C1 segment of cervical spinal cord (tissue), 14 donors: ENCODE measurements at places on chromosomes 1 and 21.

GRCh38 chr1:206856674-206857464 lies 8.6 kb upstream of the IL20 start:
- no peak for DNase-seq

GRCh38 chr1:152735648-152736047 lies 22.2 kb upstream of the KPRP start:
- DNase-seq, result no peak

DNA sequence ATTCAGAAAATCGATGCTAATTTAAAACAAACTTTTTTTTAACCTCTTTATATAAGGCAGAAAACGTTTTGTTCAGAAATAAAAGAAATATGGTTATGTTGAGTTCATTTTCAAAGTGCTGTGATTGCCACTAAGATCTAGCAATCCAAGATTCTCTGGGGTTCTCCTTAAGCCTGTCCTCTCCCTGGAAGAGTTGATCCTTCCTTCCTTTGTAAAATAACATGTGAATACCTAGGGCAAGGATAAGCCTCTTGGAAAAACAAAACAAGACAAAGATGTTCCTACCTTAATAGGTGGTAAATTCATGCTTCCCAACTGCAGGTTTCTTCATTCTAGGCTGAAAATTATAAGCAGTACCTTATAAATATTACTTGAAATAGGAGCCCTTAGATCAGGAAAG lies 18.0 kb upstream of the FOXD3 start:
- DNase-seq, result no peak

GRCh38 chr1:39182804-39183203 lies 21.7 kb upstream of the MACF1 start:
- DNase-seq, result no peak

DNA sequence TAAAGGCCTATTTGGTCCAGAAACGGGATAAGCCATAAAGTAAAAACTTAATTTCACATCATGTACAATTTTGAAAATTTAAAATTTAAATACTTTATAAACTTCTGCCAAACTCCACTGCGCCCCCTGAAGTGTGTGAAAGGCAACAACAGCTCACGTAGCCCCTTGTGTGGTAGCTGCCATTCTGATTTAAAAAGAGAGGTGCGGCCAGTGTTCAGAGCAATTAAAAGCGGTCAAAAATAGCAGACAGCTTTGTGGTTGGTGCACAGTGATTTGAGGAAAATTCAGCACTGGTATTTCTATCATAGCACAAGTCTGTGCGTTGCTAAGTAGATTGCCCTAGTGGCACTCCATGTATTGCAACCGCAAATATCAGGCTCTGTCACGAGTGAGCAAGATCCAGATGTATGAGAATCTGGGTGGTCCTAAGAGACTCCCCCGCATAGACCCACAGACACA lies 122.5 kb downstream of the ATG4C start:
- no peak for DNase-seq

- DNase-seq, result no peak
Observed at GRCh38 chr1:26950602-26951001, 9.7 kb downstream of the KDF1 start.

- no peak for DNase-seq
Observed at GRCh38 chr1:155038602-155039307, 5.1 kb downstream of the DCST1 start.

- no peak for DNase-seq
Observed at GRCh38 chr1:232932486-232933425, 17.7 kb upstream of the NTPCR start.

DNA sequence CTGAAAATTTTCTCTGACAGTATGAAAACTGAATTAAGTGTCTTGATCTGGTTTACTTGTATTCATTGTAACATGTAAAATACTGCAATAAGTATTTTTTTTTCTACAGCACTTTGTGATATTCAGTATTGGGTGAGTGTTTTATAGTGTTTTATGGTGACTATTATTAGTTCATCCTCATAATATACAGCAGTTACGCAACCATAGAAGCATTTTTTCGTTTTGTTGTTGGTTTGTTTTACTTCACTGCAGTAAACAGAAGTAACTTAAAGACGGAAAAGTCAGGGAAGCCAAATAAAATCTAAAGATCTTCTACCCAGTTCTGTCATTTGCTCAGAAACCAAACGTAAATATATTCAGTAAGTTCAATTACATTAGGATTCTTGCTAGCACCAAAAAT lies 250.0 kb downstream of the TPR start:
- no peak for DNase-seq

- DNase-seq, result no peak
Observed at GRCh38 chr1:114455102-114455785, 55.8 kb downstream of the TRIM33 start.

- DNase-seq, result peak; percentile 21
Observed at GRCh38 chr1:32500387-32501209, 35.7 kb downstream of the ZBTB8B start.

DNA sequence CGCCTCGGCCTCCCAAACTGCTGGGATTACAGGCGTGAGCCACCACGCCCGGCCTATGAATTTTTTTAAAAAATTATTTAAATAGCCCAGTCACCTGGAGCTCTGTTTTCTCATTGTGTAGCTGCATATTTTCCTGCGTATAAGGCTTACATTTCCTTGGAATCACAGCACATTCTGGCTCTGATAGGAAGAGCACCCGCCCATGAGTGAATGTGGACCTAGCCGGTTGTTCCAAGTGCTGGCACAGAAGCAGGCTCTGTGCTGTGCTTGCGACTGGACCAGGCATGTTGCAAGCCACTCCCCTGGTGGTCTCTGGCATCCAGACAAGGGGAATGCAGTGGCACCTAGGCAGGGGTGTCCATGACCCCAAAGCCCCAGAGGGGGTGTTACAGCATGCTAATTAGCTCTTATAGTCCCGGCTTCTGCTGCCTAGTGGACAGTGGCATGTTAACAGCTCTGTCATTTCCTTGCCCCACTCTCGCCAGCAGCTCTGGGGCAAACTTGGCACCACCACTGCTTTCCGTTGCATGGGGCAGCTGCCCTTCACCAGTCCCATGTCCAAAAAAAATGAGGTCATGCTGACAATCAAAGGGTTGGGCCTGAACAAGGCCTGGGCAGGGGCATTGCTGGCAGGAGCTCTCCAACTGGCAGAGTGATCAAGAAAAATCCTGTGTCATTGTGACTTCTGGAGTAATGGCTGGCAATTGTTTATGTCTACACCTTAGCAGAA lies 5.2 kb upstream of the VTCN1 start:
- no peak for DNase-seq

- no peak for DNase-seq
Observed at GRCh38 chr1:15684042-15684461, at the start of gene PLEKHM2. Gene PLEKHM2, plus strand, starts transcription at chr1:15684320. Its CDS starts 239 bp downstream, at chr1:15684559.

DNA sequence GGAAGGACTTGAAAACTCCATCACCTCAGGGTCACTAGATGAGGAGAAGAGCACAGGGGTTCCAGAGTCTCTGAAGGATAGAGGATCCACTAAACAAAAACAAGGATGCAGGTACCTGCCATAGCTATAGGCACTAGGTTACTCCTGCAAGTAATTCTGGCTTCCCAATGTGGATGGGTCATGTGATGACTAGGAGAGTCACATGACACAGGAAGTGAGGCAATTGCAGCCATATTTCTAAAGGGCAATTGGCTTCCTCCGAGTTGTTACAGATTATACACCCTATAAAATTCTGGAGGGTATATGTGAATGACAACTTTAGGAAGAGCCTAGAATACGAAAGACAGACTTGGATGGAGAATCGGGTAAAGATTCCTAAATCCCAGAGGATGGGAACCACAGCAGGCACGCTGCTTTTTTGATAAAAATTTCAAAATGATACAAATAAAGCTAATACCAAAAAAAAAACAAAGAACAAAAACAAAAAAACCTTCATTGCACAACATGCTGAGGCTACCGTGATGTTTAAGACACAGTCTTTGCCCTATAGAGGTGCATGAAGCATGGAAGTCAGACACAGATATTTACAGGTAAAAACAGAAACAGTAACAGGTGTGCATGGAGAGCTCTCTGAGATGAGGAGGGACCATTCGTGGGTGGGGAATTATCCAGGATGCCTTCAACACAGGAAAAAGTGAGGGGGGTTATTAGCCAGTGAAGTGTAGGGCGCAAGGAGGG lies 10.5 kb downstream of the MTX1 start:
- peak; percentile 56 for DNase-seq

DNA sequence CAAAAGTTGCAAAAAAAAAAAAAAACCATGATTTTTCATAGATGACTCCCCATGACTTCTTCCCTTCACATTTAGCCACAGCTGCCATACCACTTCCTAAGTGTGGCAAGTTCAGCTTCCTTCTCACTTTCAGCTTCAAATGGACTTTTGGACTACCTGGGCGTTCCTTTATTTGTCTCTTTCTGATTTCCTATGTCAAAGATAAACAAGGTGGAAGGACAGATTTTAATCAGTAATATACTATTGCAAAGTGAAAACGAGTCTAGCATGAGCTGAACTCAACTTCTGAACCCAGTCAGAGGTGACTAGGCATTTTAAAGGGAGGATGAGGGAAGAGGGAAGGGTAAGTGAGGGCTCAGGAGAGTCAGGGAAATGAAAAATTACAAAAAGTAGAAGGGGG lies 14.4 kb upstream of the SCCPDH start:
- DNase-seq, result no peak

DNA sequence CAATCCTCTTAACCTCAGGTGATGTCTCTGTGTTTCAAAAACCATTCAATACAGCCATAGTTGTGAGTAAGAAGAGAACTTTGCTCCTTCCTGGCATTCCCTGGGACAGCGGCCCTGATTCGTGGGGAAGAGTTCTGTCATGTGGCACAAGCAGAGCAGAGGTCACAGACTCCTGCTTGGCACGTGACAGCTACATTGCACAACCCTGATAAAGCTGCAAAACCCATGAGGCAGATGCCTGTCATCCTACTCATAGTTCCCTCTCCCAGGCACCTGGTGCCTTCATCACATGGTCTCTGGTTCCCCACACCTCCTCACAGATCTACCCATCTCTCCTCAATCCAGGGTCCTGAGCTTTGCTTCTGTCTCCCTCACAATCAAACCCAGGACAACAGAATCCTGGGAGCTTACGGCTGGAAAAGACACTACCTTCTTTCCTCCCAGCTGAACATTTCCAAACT lies 70.8 kb downstream of the PLPP3 start:
- no peak for DNase-seq

DNA sequence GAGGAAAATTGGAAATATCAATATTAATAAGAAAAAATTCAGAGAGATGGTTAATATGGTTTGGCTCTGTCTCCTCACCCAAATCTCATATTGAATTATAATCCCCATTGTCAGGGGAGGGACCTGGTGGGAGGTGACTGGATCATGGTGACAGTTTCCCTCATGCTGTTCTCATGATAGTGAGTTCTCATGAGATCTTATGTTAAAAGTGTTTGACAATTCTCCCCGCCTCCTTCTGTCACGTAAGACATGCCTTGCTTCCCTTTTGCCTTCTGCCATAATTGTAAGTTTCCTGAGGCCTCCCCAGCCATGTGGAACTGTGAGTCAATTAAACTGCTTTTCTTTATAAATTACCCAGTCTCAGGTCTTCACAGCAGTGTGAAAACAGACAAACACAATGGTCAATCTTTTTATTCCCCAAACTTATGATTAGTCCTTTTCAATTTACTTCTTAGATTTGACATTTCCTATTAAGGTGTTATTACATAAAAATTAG lies 11.0 kb downstream of the EGLN1 start:
- DNase-seq, result no peak

GRCh38 chr1:92927870-92928269 lies 33.4 kb downstream of the DIPK1A start:
- no peak for DNase-seq

GRCh38 chr1:25045480-25046193 lies 115.6 kb upstream of the RUNX3 start:
- DNase-seq, result no peak

DNA sequence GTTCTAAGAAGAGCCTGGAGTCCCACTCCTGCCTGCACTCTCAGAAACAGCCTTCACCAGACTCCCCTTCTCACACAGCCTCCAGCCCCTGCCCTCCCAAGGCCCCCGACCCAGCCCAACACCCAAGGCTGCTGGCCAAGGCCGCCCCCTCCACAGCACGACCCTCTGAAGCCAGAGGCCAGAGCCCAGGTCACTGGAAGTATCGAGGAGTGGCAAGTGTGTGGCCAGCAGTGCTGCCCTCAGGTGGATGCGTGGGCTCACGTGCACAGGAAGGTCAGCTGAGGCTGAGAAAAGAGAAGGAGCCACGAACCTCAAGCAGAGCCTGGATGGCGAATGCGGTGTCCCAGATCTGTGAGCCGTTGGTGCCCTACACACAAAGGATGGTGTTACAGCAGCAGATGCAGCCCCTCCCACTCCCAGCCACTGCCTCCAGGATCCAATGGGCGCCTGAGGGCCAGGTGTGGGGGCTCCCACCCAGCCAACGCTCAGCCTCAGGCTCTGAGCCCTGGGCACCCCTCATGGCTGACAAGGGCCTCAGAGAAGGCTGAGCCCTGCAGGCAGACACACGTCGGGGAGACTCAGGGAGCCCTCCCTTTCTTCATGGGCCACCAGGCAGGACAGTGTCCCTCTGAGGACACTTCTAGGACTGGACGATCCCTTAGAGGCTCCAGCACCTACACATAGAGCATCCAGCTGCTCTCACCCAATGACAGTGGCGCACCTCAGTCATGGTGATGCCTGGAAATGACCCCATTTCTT lies 18.0 kb downstream of the LSS start:
- no peak for DNase-seq

- DNase-seq, result no peak
Observed at GRCh38 chr1:150537732-150538684, 11.2 kb upstream of the ADAMTSL4 start.

DNA sequence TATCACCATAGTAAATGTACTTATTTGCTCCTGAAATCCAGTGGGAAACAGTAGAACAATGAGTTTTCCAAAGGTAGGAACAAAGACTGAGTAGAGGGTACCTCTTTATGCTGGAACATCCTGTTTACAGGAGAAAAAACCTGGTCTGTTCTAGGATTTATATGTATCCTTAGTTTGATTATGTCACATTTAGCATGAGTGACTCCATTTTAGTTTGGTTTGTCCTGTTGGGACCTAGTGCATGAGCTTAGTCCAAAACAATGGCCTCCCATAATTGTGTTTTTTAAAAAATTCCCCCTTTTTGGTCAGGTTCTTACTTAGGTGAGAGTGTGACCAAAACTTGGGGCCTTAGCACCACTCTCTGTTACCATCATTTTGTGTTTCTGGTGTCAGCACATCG lies 3.5 kb upstream of the MRPL55 start:
- no peak for DNase-seq

GRCh38 chr1:59504276-59504675 lies 207.4 kb downstream of the FGGY start:
- no peak for DNase-seq

GRCh38 chr1:178958491-178958890 lies 67.2 kb upstream of the FAM20B start:
- DNase-seq, result no peak

DNA sequence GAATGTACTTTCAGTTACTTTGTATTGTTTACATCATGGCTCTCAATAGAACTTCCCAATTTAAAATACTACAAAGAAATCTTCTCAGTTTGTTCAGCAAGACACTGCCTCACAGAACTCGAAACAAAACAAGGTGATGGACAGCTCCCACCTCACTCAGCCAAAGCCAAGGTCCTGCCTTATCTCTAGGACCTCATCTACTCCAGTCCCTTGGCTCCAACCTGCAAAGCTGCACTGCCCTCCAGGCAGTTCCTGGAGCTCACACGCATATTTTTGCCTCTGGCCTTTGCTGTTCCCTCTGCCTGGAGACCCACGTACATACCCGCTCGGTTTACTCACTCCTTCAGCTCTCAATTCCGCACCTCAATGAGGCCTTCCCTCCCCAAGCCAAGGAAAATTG lies 40.3 kb downstream of the MCOLN2 start:
- DNase-seq, result no peak

- DNase-seq, result no peak
Observed at GRCh38 chr1:88801575-88802208, 89.7 kb downstream of the GTF2B start.

- no peak for DNase-seq
Observed at GRCh38 chr1:216461466-216461865, 38.2 kb upstream of the USH2A start.

- no peak for DNase-seq
Observed at GRCh38 chr1:39525366-39526165, 34.1 kb downstream of the BMP8A start.
